ENCODE measurements at places on chromosomes 2 and 18.
A peak's percentile ranks its signal among the peaks of the same experiment; 100 is the strongest.

GRCh38 chr2:133107058-133107815 lies 437.2 kb upstream of the LYPD1 start:
- DNase-seq = no peak

GRCh38 chr2:230758566-230759480 lies 46.2 kb downstream of the CAB39 start:
- no peak for DNase-seq

DNA sequence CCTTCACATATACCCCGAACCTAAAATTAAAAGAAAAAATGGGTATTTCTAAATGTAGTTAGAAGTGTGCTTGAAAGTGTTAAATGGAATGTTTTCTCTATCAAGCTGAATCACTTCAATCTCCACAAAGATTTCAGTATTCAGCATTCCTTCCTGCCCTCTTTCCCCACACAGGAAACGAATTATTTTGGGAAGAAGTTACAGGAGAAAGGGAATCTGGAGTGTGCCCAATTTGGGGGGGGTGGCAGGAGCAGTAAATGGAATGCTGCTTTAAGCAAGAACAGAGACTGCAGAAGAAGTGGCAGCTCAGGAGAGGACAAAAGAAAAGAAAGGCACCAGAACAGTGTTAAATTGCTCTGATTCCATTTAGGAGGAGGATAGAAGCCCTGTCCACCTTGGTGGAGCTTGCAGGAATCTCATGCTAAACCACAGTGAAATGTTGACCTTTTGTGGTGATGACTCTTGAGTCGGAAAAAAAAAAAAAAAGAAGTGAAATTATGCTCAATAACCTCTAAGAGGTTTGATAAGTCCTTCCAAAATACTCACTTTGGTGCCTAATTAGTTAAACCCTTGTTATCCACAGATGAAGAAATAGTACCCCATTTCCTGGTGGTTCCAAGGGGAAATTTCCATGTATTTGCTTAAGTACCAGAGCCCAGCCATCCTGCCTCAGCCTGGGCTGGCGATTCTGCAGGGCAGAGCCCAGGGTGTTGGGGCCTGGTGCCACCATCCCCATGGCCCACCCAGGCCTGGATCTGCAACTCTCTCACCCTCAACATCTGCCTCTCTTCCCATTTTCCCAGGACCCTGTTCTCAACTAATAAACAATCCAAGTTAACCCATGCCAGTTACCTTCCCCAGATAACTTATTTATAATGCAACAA lies 56.5 kb downstream of the MYO5B start:
- DNase-seq = peak; percentile 25

GRCh38 chr2:207416111-207416510 lies 113.7 kb upstream of the CREB1 start:
- DNase-seq = no peak

- DNase-seq = no peak
Measured at GRCh38 chr2:134954065-134954464, 35.4 kb downstream of the CCNT2 start.

GRCh38 chr18:39871961-39872360 lies 2083.1 kb upstream of the PIK3C3 start:
- DNase-seq = no peak

DNA sequence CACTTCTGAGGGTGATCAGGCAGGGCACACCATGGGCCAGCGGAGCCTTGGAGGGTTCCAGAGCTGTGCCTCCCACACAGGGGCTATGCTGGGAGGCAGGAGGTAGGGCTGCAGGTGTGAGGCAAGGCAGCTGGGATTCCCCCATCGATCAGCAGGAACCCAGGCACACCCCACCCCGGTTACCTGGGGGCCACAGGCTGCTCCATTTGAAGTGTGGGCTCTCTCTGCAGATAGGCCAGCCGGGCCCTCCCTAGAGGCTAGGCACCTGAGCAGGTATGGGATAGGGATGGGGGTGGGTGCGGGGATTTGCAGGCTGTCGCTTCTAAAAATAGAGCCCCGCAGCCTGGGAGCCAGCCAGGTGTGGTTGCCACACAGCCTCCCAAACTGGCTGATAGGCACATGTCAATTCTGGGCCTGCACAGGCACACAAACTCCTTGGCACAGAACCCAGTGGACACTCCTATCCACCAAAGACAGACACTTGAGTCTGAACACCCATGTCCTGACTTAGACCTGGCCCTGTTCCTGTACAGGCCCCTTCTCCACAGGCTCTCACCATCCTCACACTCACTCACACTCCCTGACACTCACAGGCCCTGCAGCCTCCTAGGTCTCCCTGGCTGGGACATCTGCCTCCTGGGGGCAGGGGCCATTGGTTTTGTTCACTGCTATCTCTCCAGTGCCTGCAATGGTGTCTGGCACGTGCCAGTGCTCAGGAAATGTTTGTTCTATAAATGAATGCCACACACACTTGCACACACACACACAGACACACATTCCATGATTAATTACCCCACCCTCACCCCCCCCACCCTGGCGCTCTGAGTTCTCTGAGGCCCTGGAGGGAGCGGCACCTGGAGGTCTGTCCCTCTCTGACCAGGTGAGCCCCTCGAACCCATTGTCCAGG lies 73.4 kb downstream of the ZFP36L2 start:
- DNase-seq = peak; percentile 67

GRCh38 chr2:238290091-238290509 lies 1.7 kb upstream of the PER2 start:
- no peak for DNase-seq

- DNase-seq = no peak
Measured at GRCh38 chr18:13392029-13392750, 173.6 kb downstream of the LDLRAD4 start.

GRCh38 chr2:85541262-85541661 lies 2.3 kb downstream of the MAT2A start:
- no peak for DNase-seq

DNA sequence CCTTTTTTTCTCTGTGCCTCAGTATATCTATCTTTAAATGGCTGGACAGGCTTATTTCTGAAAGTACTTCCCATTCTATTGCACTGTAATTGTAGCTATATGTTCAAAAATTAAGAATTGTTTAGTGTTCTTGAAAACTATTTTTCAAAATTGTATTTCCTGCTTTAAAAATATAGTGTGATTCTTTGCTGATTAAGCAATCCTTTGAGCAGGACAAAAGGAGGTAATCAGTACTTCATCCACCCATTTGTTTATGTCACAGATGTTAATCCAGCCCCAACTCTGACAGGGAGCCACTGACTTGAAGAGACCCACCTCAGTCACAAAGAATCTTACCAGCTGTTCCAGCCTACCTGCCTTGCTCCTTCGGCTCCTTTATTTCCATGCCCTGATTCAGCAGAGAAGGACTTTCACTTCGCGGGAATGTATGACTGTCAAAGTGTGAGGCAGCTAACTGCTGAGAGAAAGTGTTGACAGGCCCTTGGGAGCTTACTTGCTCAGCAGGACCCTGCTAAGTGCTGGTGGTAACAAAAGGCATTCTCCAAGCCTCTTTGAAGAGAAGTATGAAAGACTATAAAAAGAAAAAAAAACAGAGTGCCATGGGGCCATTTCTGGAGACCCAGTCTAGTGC lies 393.3 kb upstream of the CYRIA start:
- no peak for DNase-seq

DNA sequence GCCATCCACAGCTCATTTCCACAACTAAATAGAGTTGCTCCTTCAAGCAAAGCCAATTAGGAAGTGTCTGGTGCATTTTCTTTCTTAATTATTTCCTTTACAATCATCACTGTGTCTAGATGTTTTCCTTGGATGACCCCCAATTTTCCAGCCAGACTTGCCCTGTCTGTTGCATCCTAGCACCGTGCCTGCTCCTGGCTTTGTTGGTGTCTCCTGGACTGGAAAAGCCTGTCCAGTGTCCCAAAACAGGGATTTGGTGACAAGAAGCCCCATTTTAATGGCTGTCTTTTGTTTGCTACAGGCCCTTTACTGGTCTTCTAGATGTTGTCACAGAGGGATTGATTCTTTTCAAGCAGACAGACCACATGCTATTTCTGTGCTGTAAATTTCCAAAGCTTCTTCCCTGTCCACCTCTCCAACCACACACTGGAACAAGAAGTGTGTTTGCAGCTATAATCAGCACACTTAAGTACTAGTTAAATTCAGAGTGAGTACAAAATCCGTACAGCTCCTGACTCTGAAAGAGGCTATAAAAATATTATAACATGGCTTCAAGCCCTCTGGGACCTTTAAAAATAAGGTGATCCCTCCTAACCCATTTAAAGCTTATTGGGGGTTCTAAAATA lies 38.4 kb downstream of the RNF144A start:
- DNase-seq = no peak

GRCh38 chr18:13658436-13659204 lies 67.7 kb downstream of the FAM210A start:
- no peak for DNase-seq

GRCh38 chr2:237148624-237149023 lies 62.9 kb downstream of the COPS8 start:
- DNase-seq = no peak

DNA sequence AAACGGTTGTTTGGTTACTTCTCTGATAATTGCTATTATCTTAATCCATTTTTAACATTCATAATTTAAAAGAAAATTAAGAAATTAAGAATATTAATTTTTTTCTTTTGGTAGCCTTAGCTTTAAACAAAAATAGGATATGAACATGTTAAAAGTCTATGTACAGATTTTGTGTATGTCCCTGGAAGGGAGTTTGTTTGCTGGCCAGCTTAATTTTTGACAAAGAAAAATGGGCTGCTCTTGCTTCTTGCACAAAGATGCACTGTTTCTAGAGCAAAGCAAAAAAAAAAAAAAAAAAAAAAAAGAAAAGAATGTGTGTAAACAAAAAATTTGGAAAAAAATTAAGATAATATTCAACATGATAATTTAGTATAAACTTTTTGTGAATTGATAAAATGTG lies 1.3 kb downstream of the RFTN2 start:
- no peak for DNase-seq

- DNase-seq = peak; percentile 62
Measured at GRCh38 chr2:162317861-162318327, 590 bp downstream of the IFIH1 start.

DNA sequence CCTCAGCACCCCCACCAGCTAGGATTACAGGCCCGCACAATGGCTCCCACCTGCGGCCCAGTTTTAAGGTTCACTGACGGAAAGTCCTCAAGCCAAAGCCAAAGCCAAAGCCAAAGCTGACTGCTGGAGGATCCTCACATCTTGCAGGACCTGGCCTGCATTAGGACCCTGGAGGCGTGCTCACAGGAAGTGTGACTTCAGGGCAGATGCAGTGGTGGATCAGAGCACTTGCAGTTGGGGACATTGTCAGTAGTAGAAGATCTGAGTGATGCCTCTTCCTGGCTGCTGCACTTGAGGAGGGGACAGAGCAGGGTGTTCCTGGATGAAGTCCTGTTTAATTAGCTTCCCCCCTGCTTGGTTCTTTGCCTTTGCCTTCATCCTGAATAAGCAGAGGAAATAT lies 69.0 kb upstream of the ALPP start:
- no peak for DNase-seq

GRCh38 chr18:32175265-32175664 lies 14.6 kb upstream of the MEP1B start:
- no peak for DNase-seq

GRCh38 chr2:102114290-102114721 lies 28.2 kb upstream of the IL1R1 start:
- no peak for DNase-seq

DNA sequence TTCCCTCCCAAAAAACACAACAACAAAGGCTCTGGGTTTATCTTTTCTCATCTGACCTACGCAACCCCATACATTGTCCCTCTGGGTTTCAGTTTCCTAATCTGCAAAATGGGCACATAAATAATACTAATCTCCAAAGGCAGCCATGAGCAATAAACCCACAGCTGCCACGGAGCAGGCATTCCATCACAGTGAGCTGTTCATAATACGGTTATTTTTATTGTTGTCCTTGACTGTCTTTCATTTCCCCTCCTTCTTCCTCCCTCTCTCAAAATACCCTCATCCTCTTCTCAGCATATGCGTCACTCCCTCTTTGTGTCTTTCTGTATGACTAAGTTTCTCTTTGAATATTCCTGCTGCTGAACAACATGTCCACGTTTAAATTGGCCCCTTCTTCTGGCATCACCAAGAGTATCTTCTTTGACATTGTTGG lies 129.8 kb upstream of the CAB39 start:
- no peak for DNase-seq

- peak; percentile 52 for DNase-seq
Measured at GRCh38 chr2:238141541-238142318, 3.3 kb downstream of the KLHL30 start.

DNA sequence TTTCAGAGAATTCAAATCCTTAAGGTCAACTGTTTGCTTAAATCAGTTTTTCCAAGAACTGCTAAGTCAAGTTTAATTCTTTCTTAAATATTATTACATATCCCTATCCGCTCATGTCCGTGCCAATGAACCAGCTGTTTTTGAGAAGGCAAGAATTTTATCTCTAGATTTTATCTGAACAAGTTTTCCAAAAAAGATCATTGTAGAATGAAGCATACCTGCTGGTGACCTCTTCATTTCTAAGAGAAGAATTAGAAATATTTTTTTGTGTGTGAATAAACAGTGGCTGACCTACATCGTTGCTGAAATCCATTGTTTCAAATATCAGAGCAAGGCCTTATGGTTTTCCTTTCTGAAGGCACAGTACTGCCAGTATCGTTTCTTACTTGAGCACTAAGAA lies 58.4 kb upstream of the RND3 start:
- DNase-seq = no peak

- DNase-seq = no peak
Measured at GRCh38 chr2:147365622-147366021, 479.2 kb upstream of the ACVR2A start.

DNA sequence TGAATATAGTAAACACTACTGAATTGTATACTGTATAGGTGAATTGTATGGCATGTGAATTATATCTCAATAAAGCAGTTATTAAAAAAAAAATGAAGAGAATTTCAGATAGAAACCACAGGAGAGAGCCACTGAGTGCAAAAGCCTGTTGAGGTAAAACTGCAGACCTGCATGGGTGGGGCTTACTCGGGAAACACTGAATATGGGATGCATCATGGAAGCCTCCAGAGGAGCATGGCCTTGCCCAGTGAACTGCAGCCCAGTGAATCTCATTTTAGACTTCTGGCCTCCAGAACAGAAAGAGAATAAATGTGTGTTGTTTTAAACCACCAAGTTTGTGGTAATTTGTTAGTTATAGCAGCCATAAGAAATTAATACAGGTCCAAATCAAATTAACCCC lies 15.7 kb downstream of the GPATCH11 start:
- DNase-seq = no peak

DNA sequence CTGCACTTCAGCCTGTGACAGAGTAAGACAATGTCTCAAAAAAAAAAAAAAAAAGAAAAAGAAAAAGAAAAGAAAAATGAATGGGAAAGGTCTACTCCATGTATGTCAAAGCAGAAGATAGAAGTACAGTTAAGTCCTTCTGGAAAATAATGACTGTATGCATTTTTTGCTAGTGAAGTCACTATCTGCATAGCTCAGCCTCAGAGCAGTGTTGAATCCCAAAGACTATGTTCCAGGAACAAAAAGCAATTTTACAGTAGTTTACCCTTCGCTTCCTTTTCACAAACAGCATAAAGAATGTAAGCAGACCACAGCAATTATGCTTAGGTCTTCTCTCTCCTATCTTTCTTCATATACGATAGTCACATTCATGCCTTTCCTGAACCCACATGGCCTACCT lies 497.4 kb downstream of the CMPK2 start:
- DNase-seq = no peak

Data from upper lobe of left lung (tissue), 6 donors.